ENCODE measurements at places on chromosomes 4 and X.

DNA sequence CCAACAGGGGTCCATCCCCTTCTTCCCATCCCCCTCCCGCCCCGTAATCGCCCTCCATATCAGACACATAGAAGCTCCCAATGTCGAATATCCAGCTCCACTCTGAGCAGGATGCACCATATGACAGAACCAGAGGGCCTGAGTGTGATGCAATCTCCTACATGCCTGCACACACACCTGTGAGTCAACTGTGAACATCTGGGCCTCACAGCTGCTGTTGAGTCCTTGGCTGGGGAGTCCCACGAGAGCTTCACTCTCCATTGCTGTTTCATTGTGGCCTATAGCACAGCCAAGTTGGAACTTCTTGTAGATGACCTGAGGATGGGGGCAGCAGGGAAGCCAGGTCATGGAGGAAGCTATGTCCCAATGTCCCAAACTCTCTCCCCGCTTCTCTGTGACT, 8.2 kb downstream of the SLC38A5 start:
- H3K27ac ChIP-seq, result no peak overlapping the region
- no peaks in the 10 kb centered on the region for H3K4me1 ChIP-seq
- H3K4me3 ChIP-seq, result no peak overlapping the region

GRCh38 chr4:69830192-69830559, 29.8 kb downstream of the SULT1E1 start:
- no peak overlapping the region for H3K27ac ChIP-seq
- H3K4me1 ChIP-seq, result no peaks in the 10 kb centered on the region
- H3K27me3 ChIP-seq, result no peaks in the 10 kb centered on the region
- DNase-seq, result no peak

DNA sequence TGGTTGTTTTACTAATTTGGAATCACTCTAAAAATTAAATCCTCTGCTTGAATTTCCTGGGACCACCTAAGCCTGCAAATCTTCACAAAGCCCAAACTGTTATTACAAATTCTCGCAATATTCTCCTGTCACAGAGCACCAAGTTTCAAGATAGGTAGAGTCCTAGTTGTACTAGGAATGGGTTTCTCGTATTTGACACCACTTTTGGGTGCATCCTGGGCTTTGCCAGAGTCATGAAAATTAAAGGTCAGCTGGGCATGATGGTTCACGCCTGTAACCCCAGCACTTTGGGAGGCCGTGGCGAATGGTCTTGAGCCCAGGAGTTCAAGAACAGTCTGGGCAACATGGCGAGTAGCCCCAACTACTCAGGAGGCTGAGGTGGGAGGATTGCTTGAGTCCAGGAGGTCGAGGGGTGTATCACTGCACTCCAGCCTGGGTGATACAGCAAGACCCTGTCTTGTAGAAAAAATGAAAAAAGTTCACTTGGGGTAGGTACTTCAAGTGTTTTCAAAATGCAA, 30.6 kb upstream of the MANBA start:
- H3K27me3 ChIP-seq, result no peaks in the 10 kb centered on the region
- H3K4me1 ChIP-seq, result peaks cover 7% of the 10 kb centered on the region

- no peaks in the 10 kb centered on the region for H3K27me3 ChIP-seq
- no peaks in the 10 kb centered on the region for H3K4me1 ChIP-seq
- H3K36me3 ChIP-seq, result no peaks in the 10 kb centered on the region
- no peak overlapping the region for H3K4me3 ChIP-seq
- H3K27ac ChIP-seq, result no peak overlapping the region
Measured at GRCh38 chr4:83207497-83208101, 77.0 kb downstream of the COQ2 start.

DNA sequence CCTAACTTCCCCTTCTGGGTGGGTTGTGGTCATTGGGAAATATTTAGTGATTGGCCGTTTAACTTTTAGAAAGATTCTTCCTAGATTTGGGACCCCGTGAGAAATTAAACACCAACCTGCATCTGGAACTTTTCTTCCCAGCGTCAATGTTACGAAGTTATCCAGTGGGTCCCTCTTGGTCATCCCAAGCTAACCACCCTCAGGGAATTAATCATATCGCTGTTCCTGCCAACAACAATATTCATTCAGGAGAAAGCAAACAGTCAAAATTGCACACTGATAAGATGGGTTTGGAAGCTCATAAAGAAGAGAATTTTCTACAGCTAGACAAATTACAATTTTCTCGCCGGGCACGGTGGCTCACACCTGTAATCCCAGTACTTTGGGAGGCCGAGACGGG, 121.2 kb upstream of the STX18 start:
- H3K27me3 ChIP-seq, result no peaks in the 10 kb centered on the region
- H3K36me3 ChIP-seq, result no peaks in the 10 kb centered on the region
- no peak overlapping the region for H3K27ac ChIP-seq
- DNase-seq, result no peak
- peaks cover 8% of the 10 kb centered on the region for H3K4me1 ChIP-seq

GRCh38 chr4:6050551-6050950, 32.3 kb upstream of the C4orf50 start:
- no peak overlapping the region for H3K4me3 ChIP-seq
- no peak overlapping the region for H3K27ac ChIP-seq
- no peak for DNase-seq
- H3K27me3 ChIP-seq, result no peaks in the 10 kb centered on the region

GRCh38 chrX:107857837-107858236, 32.2 kb downstream of the MID2 start:
- H3K36me3 ChIP-seq, result no peaks in the 10 kb centered on the region
- no peak overlapping the region for H3K27ac ChIP-seq
- no peaks in the 10 kb centered on the region for H3K4me1 ChIP-seq
- H3K4me3 ChIP-seq, result no peak overlapping the region

- no peak overlapping the region for H3K4me3 ChIP-seq
- H3K36me3 ChIP-seq, result no peaks in the 10 kb centered on the region
Measured at GRCh38 chrX:118948270-118948669, 26.1 kb upstream of the LONRF3 start.

DNA sequence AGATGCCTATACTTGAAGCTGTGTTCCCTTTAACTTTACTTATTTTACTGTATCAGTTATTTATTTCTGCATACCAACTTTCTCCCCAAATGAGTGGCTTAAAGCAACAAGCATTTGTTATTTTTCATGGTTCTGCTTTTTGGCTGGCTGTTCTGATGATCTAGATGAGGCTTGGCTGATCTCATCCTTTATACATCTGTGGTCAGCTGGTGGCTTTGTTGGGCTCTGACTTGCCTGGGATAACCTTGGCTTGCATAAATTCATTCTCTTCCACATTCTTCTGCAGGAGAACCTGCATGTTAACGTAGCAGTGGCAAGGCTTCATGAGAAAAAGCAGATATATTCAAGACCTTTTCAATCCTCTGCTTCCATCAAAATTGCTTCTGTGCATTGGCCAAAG, 1317.6 kb downstream of the ADGRL3 start:
- no peak overlapping the region for H3K4me3 ChIP-seq
- no peaks in the 10 kb centered on the region for H3K36me3 ChIP-seq
- H3K27ac ChIP-seq, result no peak overlapping the region
- no peaks in the 10 kb centered on the region for H3K27me3 ChIP-seq
- H3K4me1 ChIP-seq, result no peaks in the 10 kb centered on the region
- no peak for DNase-seq

GRCh38 chr4:82275431-82276331, 98.1 kb downstream of the HNRNPD start:
- no peak overlapping the region for H3K27ac ChIP-seq
- no peaks in the 10 kb centered on the region for H3K4me1 ChIP-seq
- H3K36me3 ChIP-seq, result no peaks in the 10 kb centered on the region
- no peaks in the 10 kb centered on the region for H3K27me3 ChIP-seq
- DNase-seq, result no peak
